ENCODE measurements at places on chromosomes 5 and 9. TPM values are rescaled to one million over a fixed set of nuclear protein-coding genes. Genes with fewer than 3 reads are reported as not detected.

DNA sequence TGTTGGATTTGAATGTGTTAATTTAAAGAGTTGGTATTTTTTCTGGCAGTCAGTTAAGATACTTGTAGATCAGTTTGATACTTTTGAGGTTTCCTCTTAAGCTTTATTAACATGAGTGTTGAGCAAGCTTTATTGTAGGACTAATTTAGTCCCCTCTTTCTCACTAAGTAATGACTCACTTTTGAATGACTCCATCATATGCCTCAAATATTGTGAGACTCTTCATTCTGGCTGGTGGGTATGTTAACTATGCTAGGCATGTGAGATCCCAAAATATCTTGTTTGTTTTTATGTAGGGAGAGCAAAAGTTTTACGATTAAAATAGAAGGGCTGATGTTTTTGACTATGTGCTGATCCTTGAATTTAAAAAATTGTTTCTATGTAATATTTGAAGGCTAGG, 355.7 kb downstream of the IZUMO3 start:
- H3K27ac ChIP-seq: no peak overlapping the region
- no peaks in the 10 kb centered on the region for H3K4me1 ChIP-seq
- no peak overlapping the region for H3K4me3 ChIP-seq
- no peaks in the 10 kb centered on the region for H3K27me3 ChIP-seq

Gene CD274
- total RNA-seq: 1.8 TPM

GRCh38 chr5:13189532-13189931, 755.0 kb downstream of the DNAH5 start:
- no peak for DNase-seq
- no peaks in the 10 kb centered on the region for H3K4me1 ChIP-seq
- H3K27me3 ChIP-seq: no peaks in the 10 kb centered on the region
- no peaks in the 10 kb centered on the region for H3K36me3 ChIP-seq

GRCh38 chr9:134894136-134894860, 13.7 kb downstream of the FCN2 start:
- H3K36me3 ChIP-seq: no peaks in the 10 kb centered on the region
- no peak for DNase-seq
- no peak overlapping the region for H3K27ac ChIP-seq
- no peaks in the 10 kb centered on the region for H3K27me3 ChIP-seq
- H3K4me3 ChIP-seq: no peak overlapping the region

Gene INIP
- not detected for total RNA-seq

GRCh38 chr5:149134778-149135500, 6.4 kb upstream of the ABLIM3 start:
- no peaks in the 10 kb centered on the region for H3K27me3 ChIP-seq
- no peaks in the 10 kb centered on the region for H3K4me1 ChIP-seq
- no peaks in the 10 kb centered on the region for H3K36me3 ChIP-seq
- H3K4me3 ChIP-seq: no peak overlapping the region

All from stomach (tissue), 19 donors.